ENCODE measurements at places on chromosomes 16 and 17.

GRCh38 chr17:4160294-4160859, 17.4 kb downstream of the CYB5D2 start:
- no peak for DNase-seq

GRCh38 chr16:84839956-84840355, 20.2 kb downstream of the CRISPLD2 start:
- peak; percentile 99 for DNase-seq

- DNase-seq, result peak; percentile 81
These were observed 45.8 kb downstream of the AKAP1 start for GRCh38 chr17:57130708-57131461.

- no peak for DNase-seq
These were observed 597.7 kb downstream of the TOX3 start for GRCh38 chr16:51949282-51949681.

- peak; percentile 47 for DNase-seq
These were observed 12.9 kb downstream of the TRPV2 start for GRCh38 chr17:16428098-16428882.

GRCh38 chr16:25796239-25796638, 104.5 kb downstream of the HS3ST4 start:
- DNase-seq, result no peak

- no peak for DNase-seq
These were observed 4.1 kb upstream of the UBALD1 start for GRCh38 chr16:4618645-4619418.
